ENCODE measurements at places on chromosomes 5 and 9.

- DNase-seq, result no peak
These were observed 76.6 kb upstream of the ITGA1 start for GRCh38 chr5:52710972-52711596.

DNA sequence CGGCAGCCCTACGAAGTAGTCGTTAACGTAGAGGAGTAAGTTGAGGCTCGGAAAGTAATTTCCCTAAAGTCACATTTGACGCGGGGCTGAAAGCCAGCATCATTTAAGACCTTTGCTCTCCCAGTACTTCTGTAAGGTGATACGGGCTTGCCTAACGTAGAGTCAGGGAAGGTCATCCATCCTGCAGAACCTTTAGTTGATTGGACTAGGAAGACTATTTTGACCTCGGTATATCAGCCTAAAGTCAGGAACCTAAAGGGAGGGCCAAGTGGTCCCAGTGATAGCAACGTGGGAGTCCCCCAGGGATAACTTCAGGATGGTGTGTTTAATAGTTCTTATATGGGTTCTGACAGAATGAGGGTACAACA is 657 bp downstream of the NUP214 start:
- no peak for DNase-seq

DNA sequence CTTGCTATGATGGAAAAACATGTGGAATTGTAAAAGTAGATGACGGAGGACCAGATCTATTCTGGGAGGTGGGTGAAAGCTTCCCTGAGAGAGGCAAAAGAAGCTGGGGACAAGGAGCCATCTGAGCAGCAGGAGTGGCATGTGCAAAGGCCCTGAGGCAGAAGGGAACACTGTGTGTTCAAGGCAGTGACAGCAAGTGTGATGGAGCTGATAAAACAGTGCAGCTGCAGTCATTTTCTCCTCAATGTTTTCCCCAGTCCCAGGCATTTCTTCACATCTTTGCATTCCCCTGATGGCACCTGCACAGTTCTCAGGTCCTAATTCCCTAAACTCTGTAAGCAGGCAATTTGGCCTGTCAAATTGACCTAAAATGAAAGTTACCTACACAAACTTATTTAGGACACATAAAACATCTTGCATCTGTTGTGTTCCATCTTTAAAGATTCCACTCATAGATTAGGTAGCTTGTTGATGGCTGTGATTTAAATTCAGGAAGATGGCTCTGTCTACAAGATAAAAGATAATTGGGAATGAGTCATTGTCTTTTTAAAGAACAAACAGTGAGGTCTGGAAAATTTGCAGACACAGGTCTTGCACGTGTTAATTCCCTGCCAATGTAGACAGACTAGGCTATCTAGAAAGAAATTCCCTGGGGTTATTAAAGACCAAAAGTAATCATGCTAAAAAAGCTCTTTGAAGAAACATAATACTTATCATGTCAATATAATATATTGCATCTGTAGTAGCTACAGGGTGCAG is 289.6 kb upstream of the SGCD start:
- DNase-seq, result no peak

GRCh38 chr5:135154197-135154596 is 120.2 kb upstream of the PITX1 start:
- DNase-seq, result no peak

GRCh38 chr9:38651400-38652042 is 31.1 kb upstream of the ANKRD18A start:
- no peak for DNase-seq

GRCh38 chr5:170219615-170220014 is 13.2 kb upstream of the C5orf58 start:
- DNase-seq, result no peak

DNA sequence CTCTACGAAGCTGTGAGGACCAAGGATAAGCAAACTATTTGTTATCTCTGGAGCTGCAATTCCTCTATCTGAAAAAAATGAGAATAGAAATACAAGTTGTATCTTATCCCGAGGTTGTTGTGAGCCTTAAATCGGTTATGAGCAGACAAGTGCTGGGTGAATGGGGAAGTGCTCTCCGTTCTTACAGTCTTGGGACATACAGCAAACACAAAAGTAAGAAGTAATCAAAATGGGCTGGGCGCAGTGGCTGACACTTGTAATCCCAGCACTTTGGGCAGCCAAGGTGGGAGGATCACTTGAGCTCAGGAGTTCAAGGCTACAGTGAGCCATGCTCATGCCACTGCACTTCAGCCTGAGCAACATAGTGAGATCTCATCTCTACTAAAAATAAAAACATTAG is 31.7 kb downstream of the ITK start:
- no peak for DNase-seq

DNA sequence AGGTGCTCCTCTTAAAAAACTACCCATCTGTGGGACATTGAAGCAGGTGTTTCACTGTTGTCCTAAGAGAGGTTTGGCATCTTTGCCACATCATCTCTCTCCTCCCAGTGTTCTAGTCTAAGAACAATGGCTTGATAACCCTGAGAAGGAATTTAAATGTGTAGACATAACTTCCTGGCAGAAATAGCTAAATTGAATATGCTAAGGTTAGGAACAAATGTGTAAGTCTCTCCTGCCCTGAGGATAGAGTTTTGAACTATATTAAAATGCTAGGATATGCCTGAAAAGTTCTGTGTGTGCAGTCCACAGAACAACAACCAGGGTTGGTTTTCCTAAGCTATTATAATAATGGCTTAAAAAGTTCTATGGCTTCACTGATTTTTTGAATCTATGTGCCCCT is 106.6 kb downstream of the LRRC70 start:
- DNase-seq, result no peak

DNA sequence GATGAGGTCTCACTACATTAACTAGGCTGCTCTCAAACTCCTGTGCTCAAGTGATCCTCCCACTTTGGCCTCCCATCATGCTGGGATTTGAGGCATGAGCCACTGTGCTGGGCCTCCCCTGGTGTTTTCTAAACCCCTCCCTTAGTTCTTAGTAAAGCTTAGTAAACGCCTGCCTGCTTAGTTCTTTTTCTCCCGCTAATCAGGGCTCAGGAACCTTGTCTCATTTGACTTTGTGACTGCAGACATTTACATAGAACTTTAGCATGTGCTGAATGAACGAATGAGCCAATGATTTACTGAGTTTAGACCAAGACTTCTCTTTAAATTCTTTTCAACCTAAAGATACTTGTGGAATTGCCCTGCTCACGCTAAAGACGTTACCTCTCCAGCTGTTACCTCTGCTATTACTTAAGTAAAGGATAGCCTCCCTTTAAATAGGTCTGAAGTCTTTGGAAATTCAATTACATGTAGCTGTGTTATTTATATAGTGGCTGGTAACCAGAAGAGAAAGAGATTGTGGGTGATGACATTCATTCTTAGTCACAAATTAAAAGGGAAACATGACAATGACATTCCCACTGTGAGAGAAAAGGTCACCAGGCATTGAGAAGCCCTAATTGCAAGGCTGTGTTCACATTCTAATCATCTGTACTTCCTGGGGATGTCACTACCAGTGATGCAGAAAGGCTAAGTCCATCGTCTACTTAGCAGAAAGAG is 18.6 kb upstream of the SUSD1 start:
- DNase-seq, result no peak

DNA sequence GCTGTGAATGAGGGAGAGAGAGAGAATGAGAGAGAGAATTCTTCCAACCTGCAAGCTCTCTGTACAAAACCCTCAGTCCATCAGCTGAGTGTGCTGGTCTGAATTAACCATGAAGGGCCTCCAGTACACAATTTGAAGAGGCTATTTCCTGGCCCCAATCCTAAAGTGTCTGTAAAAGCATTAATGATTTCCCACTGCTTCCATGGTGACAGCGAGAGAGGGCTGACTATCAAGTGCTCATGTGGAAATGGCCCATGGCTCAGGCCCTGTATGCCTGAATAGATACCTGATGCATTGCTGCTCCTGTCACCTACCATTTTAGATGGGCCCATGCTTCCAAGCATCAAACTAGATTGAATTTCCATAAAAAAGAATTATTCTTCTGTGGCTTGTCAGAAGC is 592.4 kb downstream of the KIF4B start:
- no peak for DNase-seq

GRCh38 chr9:92736563-92737215 is 27.9 kb downstream of the BICD2 start:
- no peak for DNase-seq

DNA sequence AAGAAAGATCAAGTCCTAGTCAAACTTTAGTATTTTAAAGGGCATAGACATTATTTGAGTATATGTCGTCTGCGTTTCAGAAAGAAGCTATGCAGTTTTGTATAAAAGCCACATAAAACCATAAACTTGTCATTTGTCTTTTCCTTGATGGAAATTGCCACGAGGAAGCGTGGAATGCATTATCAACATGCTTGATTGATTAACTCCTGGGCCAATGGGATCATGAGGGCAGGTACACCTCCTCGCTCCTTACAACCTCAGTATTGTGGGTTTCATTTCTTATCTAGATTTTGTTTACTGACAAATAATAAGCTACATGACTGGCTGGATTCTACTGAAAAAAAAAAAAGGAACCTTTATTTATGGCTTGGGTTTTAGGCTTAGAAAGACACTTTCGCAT is 122.5 kb upstream of the RFX3 start:
- DNase-seq, result no peak

DNA sequence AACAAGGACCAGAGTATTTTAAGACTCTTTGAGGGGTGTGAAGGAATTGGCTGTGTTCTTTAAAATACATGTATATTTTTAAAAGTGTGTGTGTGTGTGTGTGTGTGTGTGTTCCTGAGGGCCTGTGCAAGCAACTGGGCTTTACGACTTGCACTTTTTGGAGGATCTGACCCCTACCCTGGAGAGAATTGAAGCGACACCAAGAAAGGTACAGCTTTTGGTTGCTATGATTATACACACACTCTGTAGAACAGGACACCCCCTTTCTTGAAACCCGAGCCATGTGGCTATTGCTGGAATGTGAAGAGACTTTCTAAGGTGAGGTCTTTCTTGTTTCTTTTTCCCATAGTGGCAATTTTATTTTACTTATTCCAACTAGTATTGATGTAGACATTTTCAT is 988 bp downstream of the SHISAL2B start:
- no peak for DNase-seq

- peak; percentile 49 for DNase-seq
These were observed 95.8 kb downstream of the ANKRD18B start for GRCh38 chr9:33619666-33620404.

DNA sequence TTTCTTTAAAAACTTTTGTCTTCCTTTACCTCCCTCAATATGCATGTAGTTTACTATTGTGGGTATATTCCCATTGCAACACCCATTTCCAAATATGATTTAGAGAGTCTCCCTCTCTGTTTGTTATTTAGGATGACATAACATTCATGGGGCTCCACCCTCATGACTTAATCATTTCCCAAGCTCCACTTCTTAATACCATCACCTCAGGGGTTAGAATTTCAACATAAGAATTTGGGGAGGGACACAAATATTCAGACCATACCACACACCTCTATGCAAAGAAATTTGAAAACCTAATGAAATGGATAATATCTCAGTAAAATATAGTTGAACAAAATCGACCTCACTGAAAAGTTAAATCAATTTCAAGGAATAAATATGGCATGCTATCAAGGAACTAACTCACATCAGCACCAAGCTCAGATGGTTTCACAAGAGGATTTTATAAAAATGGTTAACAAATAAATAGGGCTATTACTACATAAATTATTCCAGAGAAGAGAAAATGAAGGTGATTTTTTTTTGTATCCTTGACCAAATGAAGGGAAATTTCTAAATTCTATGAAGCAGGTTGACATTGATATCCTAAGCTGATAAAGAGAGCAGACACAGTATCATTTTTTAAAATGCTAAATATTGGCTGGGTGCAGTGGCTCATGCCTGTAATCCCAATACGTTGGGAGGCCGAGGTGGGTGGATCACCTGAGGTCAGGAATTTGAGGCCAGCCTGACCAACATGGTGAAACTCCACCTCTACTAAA is 20.2 kb upstream of the UBTD2 start:
- DNase-seq, result peak; percentile 22

DNA sequence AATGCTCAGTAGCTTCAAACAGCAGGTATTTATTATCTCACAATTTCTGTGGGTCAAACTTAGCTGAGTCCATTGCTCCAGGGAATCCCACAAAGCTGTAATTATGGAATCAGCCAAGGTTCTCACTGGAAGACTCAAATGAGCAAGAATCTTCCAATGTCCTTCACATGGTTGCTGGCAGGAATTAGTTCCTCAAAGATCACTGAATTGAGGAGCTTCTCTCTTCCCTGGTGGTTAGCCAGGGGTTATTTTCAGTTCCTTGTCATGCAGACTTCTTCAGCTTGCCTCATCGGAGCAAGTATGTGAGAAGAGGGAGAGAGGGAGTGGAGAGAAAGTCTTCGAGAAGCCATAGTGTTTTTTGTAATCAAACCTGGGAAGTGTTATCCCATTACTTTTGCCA is 2331.9 kb downstream of the MAT2B start:
- no peak for DNase-seq

GRCh38 chr5:150644514-150644913 is 4.1 kb downstream of the SYNPO start:
- no peak for DNase-seq

- DNase-seq, result no peak
These were observed 187.3 kb upstream of the PIK3R1 start for GRCh38 chr5:68028131-68028727.

GRCh38 chr5:177515580-177515979 is 1.2 kb downstream of the DDX41 start:
- DNase-seq, result no peak

GRCh38 chr9:128219831-128220230 is 16.7 kb downstream of the DNM1 start:
- DNase-seq, result no peak

DNA sequence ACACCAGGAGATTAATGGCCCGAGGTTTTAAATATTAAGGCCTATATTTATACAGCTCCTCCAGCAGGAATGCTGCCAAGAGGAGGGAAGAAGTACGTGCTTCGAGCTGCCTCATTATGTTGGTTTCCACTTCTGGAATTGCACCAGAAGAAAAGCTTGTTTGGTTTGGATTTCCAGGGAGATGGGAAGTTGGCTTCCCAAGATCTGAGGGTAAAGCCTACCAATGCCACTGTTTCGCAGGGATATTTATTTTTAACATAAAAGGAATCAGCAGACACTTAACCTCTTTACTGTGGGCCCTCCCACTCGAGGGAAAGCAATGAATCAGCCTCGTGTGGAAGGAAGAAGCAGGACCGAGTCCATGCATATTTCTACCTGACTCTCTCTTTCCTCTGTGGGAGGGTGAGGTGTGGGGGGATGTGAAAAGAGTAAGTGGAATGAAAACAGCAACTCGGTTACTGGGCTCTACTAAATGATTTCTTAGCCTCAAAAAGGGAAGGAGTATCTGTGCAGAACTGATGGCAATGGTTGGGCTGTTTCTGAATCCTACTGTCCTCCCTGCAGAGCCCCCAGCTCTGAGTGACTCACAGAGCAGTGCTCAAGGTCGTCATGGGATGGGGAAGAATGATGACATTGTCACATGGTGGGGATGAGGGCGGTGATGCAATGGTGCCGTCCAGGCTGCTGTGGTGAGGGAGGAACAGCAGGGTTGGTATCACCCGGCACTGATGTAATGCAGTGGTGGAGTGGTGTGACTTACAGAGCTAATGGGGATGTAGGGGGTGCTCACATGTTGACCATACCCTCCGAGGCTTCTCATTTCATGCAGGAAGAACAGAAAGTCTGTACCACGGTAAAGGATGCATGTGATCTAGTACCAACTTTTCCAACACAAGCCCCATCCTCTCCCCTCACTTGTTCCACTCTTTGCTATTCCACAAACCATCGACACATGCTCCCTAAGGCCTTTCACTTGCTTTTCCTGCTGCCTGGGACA is 215.0 kb upstream of the PANK3 start:
- peak; percentile 40 for DNase-seq
